ENCODE measurements at places on chromosomes 5 and 9. TPM values are rescaled to one million over a fixed set of nuclear protein-coding genes. Genes with fewer than 3 reads are reported as not detected.
A peak's percentile ranks its signal among the peaks of the same experiment; 100 is the strongest.

DNA sequence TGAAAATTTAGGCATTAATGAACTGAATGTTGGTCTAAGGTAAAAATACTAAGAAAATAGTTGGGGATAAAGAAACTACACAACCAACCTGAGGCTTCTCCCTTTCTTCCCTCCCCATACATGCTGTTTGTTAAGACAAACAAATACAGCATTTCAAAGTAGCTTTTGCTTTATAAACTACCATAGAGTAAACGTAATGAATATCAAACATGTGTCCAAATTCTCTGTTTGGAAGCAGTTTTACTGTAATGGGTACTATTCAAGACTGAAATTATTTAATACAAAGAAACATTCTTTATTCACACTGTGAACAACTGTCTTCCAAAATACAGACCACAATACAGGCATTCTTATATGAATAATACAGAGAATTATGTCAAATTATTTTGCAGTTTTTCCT lies 52.0 kb downstream of the SLC44A1 start:
- peaks cover 11% of the 10 kb centered on the region for H3K4me1 ChIP-seq
- H3K36me3 ChIP-seq: peaks cover 7% of the 10 kb centered on the region
- DNase-seq: no peak
- no peak overlapping the region for H3K4me3 ChIP-seq
- H3K27me3 ChIP-seq: no peaks in the 10 kb centered on the region
- H3K27ac ChIP-seq: no peak overlapping the region

The TCOF1 gene
- 64.6 TPM for total RNA-seq

DNA sequence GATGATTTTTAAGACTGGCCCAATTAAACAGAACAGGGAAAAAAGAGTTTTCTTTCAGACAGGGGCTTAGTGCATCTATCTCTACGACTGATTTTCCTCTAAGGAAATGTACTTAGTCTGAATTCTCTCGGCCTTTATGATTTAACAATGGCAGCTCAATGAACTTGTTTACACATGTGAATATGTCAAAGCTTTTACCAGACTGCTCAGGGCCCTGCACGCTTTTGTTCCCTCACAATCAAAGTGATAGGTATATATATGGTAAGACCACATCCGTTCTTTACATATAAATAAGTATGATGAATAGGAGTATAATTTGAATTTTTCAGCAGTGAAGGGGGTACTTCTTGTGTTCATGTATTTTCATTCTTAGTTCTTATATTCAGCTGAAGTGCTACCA lies 27.6 kb downstream of the LEAP2 start:
- no peak overlapping the region for H3K27ac ChIP-seq
- no peak overlapping the region for H3K4me3 ChIP-seq
- no peaks in the 10 kb centered on the region for H3K27me3 ChIP-seq
- DNase-seq: no peak
- peaks cover 12% of the 10 kb centered on the region for H3K4me1 ChIP-seq
- H3K36me3 ChIP-seq: peaks cover 14% of the 10 kb centered on the region

- H3K27ac ChIP-seq: no peak overlapping the region
- H3K4me1 ChIP-seq: no peaks in the 10 kb centered on the region
- no peaks in the 10 kb centered on the region for H3K27me3 ChIP-seq
- H3K4me3 ChIP-seq: no peak overlapping the region
- H3K36me3 ChIP-seq: no peaks in the 10 kb centered on the region
These were observed 1216.7 kb downstream of the EFNA5 start for GRCh38 chr5:106454050-106454449.

- H3K27ac ChIP-seq: peak overlapping the region; percentile 23
- peak overlapping the region; percentile 62 for H3K4me3 ChIP-seq
- H3K27me3 ChIP-seq: no peaks in the 10 kb centered on the region
These were observed 61.6 kb upstream of the RPL26L1 start for GRCh38 chr5:172897481-172898217.

DNA sequence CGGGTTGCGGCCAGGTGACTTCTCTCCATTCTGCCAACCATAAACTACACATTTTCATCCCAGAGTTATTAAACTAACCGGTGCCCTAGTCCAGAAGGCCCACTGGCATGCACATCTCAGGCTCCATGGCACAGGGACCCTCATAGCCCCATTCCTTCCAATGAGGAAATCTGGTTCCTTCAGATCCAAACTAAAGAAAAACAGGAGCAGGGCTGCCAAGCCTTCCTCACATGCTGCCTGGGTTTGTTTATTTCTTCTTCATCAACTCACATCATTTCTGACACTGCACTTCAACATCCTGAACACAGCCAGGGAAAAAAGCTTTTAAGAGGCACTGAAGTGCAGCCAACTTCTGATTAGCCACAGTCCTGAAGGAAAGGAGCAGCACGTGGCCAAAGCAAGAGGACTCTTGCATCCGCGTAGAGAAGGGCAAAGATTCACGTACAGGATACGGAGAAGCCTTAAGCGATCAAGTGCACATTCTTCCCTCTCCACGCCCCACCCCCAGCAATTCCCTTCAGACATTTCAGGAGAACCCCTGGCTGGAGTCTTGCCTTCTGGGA lies 22.5 kb downstream of the LHFPL2 start:
- no peak overlapping the region for H3K27ac ChIP-seq

DNA sequence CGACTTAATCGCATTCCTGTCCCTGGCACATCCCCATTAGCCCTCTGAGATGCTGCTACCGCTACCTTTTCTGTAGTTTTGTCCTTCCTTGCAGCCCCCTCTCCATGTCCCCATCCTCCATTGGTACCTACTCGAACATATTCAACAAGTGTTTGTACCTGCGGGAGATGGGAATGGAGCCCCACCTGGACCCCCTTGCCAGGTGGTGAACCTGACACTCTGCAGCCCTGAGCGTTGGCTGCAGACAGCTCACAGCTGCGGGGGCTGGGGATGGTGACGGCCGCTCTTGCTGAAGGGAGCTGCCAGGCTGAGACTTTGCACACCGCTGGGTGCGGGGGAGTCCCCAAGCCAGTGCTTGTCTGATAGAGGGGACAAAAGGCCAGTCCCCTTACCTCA lies 96.3 kb upstream of the DAP start:
- no peak for DNase-seq
- H3K4me1 ChIP-seq: no peaks in the 10 kb centered on the region
- H3K36me3 ChIP-seq: peaks cover 2% of the 10 kb centered on the region
- peaks cover 23% of the 10 kb centered on the region for H3K27me3 ChIP-seq

The PCDHB9 gene
- total RNA-seq: not detected

GRCh38 chr9:114497236-114497635 lies 8.0 kb downstream of the WHRN start:
- H3K4me3 ChIP-seq: no peak overlapping the region
- no peaks in the 10 kb centered on the region for H3K36me3 ChIP-seq
- peaks cover 14% of the 10 kb centered on the region for H3K4me1 ChIP-seq
- peak overlapping the region; percentile 11 for H3K27ac ChIP-seq
- no peak for DNase-seq
- peaks cover 5% of the 10 kb centered on the region for H3K27me3 ChIP-seq

- no peak for DNase-seq
- no peak overlapping the region for H3K4me3 ChIP-seq
- H3K4me1 ChIP-seq: no peaks in the 10 kb centered on the region
- no peaks in the 10 kb centered on the region for H3K27me3 ChIP-seq
- H3K27ac ChIP-seq: no peak overlapping the region
These were observed 706.7 kb upstream of the PTPRD start for GRCh38 chr9:11319538-11319937.

- no peak overlapping the region for H3K27ac ChIP-seq
- peaks cover 2% of the 10 kb centered on the region for H3K27me3 ChIP-seq
- no peaks in the 10 kb centered on the region for H3K4me1 ChIP-seq
- DNase-seq: no peak
These were observed 485.5 kb downstream of the BNC2 start for GRCh38 chr9:16384993-16385392.

DNA sequence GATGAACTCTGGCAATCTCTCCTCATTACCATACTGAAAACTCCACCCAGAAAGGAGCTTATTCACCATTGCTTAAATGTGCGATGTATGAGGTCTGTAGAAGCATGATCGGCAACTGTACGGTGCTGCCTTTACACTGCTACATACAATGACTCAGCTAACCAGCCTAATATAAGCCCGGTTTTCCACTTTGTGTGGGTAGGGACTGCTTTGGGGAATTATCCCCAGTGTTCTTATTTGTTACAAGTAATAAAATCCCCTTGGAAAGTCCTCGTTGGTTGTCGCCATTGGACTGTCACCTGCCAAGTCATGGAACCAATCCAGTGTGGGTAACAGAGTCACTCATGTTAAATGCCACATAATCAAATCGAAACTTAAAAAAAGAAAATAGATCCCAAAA lies 23.5 kb upstream of the TENT2 start:
- H3K4me1 ChIP-seq: no peaks in the 10 kb centered on the region
- no peak overlapping the region for H3K27ac ChIP-seq
- no peak for DNase-seq
- H3K27me3 ChIP-seq: no peaks in the 10 kb centered on the region

DNA sequence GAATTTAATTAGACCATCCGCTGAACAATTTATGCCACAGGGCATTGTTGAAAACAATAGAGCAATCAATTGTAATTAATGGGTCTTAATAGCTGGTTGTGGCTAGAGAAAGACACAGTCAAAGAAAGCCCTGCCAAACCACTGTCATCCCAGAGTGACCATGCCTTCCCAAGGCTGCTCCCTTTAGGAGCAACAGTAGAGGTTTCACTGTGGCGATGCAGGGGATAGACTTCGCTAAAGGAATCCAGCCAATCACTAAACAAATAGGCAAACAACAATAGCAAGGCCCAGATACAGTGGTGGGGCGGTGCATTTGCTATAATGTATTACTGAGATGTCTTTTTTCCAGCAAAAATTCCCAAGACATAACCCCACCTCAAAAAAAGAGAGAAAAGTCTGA lies 87.8 kb upstream of the SLC27A6 start:
- H3K27ac ChIP-seq: no peak overlapping the region
- DNase-seq: no peak
- no peaks in the 10 kb centered on the region for H3K36me3 ChIP-seq
- H3K4me3 ChIP-seq: no peak overlapping the region
- no peaks in the 10 kb centered on the region for H3K27me3 ChIP-seq

GRCh38 chr5:135697251-135697958 lies 118.6 kb upstream of the CXCL14 start:
- H3K36me3 ChIP-seq: no peaks in the 10 kb centered on the region
- DNase-seq: no peak
- no peaks in the 10 kb centered on the region for H3K4me1 ChIP-seq
- H3K27me3 ChIP-seq: peaks cover 6% of the 10 kb centered on the region
- no peak overlapping the region for H3K4me3 ChIP-seq
- H3K27ac ChIP-seq: no peak overlapping the region

GRCh38 chr5:168867241-168867640 lies 288.1 kb upstream of the PANK3 start:
- no peaks in the 10 kb centered on the region for H3K36me3 ChIP-seq
- H3K27ac ChIP-seq: no peak overlapping the region
- H3K4me1 ChIP-seq: no peaks in the 10 kb centered on the region
- peaks cover 4% of the 10 kb centered on the region for H3K27me3 ChIP-seq
- H3K4me3 ChIP-seq: no peak overlapping the region

DNA sequence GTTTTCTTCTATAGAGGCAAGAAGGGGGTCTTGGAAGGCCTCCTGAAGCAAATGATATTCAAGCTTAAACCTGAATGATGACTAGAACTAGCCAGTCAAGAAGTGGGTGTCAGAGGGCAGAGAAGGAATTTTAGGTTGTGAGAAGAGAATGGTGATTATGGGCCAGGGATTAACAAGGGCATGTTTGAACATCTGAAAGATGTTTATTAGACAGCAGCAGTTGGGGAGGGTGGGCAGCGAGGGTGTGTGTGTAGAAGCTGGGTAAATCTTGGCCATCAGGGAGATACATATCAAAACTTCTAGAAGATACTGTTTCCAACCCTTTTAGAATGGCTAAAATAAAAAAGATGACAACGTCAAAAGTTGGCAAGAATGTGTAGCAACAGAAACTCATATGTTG lies 54.5 kb downstream of the MAN2A1 start:
- DNase-seq: no peak
- H3K27me3 ChIP-seq: no peaks in the 10 kb centered on the region
- peaks cover 6% of the 10 kb centered on the region for H3K36me3 ChIP-seq
- peaks cover 79% of the 10 kb centered on the region for H3K4me1 ChIP-seq
- H3K27ac ChIP-seq: peak overlapping the region; percentile 10

- no peaks in the 10 kb centered on the region for H3K27me3 ChIP-seq
- peak overlapping the region; percentile 87 for H3K4me3 ChIP-seq
- H3K4me1 ChIP-seq: peaks cover 31% of the 10 kb centered on the region
- no peaks in the 10 kb centered on the region for H3K36me3 ChIP-seq
These were observed 50.5 kb upstream of the EXOC3 start for GRCh38 chr5:392431-392988.

DNA sequence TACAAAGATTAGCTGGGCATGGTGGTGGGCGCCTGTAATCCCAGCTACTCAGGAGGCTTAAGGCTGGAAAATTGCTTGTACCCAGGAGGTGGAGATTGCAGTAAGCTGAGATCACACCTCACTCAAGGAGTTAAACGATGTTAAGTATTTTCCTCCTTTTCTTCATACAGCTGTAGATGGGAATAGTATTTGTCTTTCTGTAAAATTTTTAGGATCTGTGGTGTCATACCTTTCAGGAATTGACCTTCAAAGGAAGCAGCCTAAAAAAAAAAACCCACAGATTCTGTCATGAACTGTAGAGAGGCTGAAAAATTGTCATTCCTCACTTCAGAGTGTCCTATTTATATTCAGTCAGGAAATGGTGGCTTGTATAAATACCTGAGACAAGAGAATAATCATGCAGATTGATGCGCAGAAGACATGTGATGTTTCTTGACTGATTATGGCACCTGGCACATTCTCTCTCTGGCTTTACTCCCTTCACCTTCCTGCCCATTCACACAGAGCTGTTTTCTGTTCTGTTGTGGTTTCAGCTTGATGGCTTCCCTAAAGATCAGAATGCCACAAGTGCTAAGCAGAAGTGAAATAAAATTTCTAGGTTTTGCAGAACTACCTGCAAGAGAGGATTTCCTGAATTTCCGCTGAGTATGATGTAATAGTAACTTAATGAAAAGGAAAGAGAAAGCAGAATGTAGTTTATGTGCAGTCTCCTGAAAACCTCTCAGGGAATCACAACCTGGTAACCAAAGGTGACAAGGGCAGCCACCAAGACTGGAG lies 3.8 kb downstream of the IFNA1 start:
- H3K27ac ChIP-seq: peak overlapping the region; percentile 70
- peaks cover 19% of the 10 kb centered on the region for H3K4me1 ChIP-seq
- peak overlapping the region; percentile 37 for H3K4me3 ChIP-seq

GRCh38 chr9:131670247-131671132 lies 69.4 kb downstream of the RAPGEF1 start:
- peak overlapping the region; percentile 43 for H3K4me3 ChIP-seq
- peaks cover 68% of the 10 kb centered on the region for H3K4me1 ChIP-seq
- H3K36me3 ChIP-seq: peaks cover 2% of the 10 kb centered on the region
- H3K27ac ChIP-seq: peak overlapping the region; percentile 99
- no peak for DNase-seq

The IL5 gene
- not detected for total RNA-seq

Data from naive thymus-derived CD8-positive, alpha-beta T cell (primary cell).